Left colon (tissue), 2 donors: ENCODE measurements at places on chromosomes 5 and 9. TPM values are rescaled to one million over a fixed set of nuclear protein-coding genes. Genes with fewer than 3 reads are reported as not detected.

The TOR1A gene
- 36.9 TPM for total RNA-seq

The BRINP1 gene
- 0.15 TPM for total RNA-seq

The FAM153A gene
- not detected for total RNA-seq

The TAF11L10 gene
- not detected for total RNA-seq

The PRKAA1 gene
- total RNA-seq = 108 TPM

The RALGDS gene
- total RNA-seq = 29.1 TPM

The DPP7 gene
- total RNA-seq = 53.1 TPM
